ENCODE measurements at places on chromosomes 2 and 18. TPM values are rescaled to one million over a fixed set of nuclear protein-coding genes. Genes with fewer than 3 reads are reported as not detected.

SPDYA gene
- total RNA-seq, result 0.19 TPM

ADD2 gene
- total RNA-seq, result 79.9 TPM

NCOA1 gene
- 7.5 TPM for total RNA-seq

GALR1 gene
- not detected for total RNA-seq

LRRC30 gene
- not detected for total RNA-seq

ABCG8 gene
- not detected for total RNA-seq

Measured in HT1080 (cell line).